CD4-positive, alpha-beta T cell treated with Interleukin-17A for 1 hour (primary cell): ENCODE measurements at places on chromosomes 13 and 19.

DNA sequence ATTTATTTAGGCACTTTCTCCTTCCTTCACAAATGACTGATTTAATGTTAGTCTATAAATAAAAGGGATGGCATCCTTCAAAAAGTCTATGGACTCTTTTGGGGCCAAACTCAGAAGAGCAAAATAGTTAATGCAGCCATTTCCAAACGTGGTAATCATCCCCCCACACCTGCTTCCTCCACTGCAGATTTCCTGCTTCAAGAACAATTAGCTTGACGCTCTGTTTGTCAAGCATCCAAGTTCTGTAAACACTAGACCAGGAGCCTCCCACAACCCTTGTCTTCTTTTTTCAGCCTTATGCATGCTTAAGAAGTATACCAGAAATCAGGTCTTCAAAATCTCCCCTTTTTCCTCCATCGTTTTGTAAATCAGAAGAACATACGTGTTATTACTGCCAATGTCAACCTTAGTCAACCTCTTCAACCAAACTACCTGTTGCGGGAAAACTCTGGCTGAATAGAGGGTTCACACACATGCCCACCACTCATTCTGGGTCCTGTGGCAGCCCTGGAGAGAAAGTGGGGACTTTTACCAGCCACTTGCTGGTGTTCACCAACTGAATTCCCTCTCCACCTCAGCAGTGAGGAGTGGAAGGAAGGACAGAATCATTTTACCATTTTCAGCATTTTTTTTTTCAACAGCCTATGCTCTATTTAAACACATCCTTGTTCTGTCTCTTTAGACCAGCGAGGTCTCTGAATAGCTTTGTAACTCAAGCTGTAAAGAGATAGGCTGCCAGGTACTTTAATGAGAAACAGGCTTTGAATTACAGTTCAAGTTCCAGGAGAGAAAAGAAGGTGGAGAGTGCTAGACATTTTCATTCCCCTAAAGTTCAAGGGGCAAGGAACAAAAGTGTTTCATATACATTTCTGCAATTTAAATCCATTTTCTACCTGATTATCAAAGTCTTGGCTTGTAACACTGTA is 39.1 kb downstream of the EFNB2 start:
- no peak for DNase-seq

DNA sequence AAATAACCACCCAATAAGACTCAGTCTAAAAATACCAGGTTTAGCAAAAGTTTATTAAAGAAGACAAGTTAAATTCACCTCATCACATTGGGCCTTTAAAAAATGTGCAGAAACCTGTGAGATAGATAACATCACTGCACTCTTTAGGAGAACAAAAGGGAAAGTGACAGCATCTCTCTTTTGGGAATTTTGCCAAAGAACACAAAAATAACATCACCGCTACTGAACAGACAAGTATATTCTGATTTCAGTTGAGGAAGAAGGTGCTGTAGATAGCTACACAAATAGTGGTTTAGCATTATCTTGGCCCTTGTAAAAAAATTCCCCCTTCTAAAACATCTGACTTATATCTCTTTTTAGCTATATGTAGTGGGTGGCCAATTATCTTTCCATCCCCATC is 244.7 kb downstream of the VWA8 start:
- no peak for DNase-seq

GRCh38 chr19:39670998-39671397 is 15.3 kb downstream of the LGALS16 start:
- DNase-seq = no peak

DNA sequence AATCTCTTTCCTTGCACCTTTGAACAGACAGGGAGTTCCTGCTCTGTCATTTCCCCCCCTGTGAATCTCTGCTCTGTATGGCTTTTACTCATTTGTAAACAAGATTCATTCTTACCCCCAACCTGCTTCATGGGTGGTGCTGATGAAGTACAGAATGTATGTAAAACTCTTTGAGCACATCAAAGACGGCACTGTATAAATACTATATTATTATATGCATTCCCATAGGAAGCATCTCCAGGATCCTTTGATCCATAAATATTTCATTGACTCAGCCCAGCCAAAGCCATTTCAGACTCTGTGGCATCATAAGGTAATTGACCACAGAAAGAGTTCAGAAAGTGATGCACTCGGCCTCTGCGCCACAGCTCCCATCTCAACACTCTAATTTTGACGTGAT is 208.7 kb downstream of the EFNB2 start:
- no peak for DNase-seq

- DNase-seq = no peak
Measured at GRCh38 chr19:40322951-40323615, 25.1 kb downstream of the C19orf47 start.

GRCh38 chr13:85724546-85725432 is 74.4 kb downstream of the SLITRK6 start:
- no peak for DNase-seq

DNA sequence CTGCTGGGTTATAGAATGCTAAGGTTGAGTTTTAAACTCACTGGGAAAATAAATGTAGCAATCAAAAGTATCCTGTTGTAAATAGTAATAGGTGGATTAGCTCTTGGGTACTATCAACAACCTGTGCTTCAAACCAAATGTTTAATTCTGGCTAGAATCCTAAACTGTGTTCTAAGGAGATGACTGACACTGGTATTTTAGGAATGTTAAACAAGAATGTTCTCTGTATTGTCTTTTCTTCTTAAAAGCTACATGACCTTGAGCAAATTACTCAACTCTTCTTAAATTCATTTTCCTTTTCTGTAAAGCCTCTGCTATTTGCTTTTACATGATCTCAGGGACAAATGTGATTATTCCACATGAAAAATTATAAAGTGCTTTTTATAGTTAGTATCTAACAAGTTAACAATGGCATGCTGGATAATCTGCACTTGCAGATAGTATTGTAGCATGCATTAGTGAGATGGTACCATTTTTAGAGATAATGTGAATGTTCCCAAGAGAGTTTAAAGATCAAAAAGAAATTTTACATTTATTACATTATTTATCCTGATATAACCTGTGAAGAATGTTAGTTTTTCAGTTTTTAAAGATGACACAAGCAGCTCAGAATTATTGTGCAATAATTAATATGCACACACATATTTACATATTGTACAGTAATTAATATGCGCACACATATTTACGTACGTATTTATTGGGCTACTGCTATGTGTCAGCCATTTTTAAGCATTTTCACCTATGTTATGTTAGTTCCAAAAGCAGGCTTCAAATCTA is 13.6 kb upstream of the EPSTI1 start:
- no peak for DNase-seq

- no peak for DNase-seq
Measured at GRCh38 chr19:40831502-40832430, 18.5 kb downstream of the CYP2A6 start.

- DNase-seq = no peak
Measured at GRCh38 chr13:44422755-44423643, 49.4 kb downstream of the SERP2 start.

GRCh38 chr13:46170687-46171086 is 11.3 kb downstream of the LCP1 start:
- peak; percentile 69 for DNase-seq

- DNase-seq = no peak
Measured at GRCh38 chr13:98265692-98266551, 88.9 kb upstream of the RNF113B start.

- no peak for DNase-seq
Measured at GRCh38 chr13:91148098-91148497, 199.4 kb upstream of the MIR17HG start.

GRCh38 chr13:36965767-36966166 is 33.4 kb downstream of the ALG5 start:
- no peak for DNase-seq

- DNase-seq = no peak
Measured at GRCh38 chr13:43058318-43058674, 34.9 kb downstream of the DNAJC15 start.

DNA sequence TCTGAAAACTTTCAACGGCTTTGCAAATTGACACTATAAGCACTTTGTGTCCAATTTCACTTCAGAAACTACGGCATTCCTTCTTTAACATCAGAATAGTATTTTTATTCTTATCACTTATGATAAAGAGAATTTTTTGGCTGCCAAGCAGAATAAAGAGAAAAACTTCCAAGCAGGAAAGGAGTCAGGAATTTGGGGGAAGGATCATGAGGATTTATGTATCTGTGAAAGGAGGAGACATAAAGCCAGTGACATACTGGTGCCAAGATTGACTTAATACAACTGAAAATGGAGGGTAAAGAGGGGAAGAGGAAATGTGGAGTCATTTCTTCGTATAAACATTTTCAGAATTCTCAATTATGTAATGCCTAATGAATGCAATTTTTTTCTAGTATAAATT is 94.7 kb downstream of the RBM26 start:
- DNase-seq = no peak

GRCh38 chr19:41987141-41987860 is 6.7 kb downstream of the ATP1A3 start:
- no peak for DNase-seq

- no peak for DNase-seq
Measured at GRCh38 chr19:41771410-41771809, 16.1 kb downstream of the CEACAM6 start.

GRCh38 chr13:43333176-43333575 is 309.8 kb downstream of the DNAJC15 start:
- no peak for DNase-seq

DNA sequence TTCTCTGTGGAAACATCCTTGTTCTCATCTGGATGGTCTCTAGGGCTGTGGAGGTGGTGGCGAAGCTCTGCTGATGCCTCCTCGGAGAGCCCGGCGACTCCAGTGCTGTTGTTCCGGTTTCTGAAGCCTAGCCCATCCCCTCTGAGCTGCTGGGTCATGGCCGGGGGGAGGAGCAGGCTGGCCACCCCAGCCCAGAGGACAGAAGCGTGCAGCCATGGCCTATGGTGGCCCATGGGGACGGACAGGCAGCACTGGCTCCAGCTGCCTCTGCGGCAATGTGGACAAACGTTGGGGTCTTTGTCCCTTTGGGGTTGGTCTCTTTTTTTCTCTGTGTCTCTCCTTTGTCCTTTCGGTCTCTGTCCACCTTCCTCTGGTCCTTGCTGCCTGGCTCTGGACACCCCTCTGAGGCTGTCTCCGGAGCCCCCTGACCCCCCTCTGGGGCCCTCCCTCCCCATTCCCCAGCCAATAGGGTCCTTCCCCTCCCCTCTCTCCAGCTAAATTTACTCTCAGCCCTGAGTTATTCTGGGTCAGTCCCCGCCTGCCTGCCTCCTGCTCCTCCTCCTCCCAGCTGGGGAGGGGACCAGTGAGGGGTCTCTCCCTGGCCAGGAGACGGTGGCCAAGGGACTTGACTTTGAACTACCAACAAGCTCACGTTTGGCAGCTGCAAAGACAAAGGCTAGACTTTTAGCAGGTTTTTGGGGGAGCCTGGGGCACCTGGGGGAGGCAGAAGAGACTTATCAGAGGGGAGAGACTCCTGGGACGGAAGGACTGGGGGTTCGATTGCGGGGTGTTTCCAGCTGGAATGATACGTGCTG is at the start of gene HRC:
HRC (minus strand) TSS at position 392 of the 815 bp plus-strand sequence; CDS start at position 233, 159 bp downstream.
- DNase-seq = no peak

DNA sequence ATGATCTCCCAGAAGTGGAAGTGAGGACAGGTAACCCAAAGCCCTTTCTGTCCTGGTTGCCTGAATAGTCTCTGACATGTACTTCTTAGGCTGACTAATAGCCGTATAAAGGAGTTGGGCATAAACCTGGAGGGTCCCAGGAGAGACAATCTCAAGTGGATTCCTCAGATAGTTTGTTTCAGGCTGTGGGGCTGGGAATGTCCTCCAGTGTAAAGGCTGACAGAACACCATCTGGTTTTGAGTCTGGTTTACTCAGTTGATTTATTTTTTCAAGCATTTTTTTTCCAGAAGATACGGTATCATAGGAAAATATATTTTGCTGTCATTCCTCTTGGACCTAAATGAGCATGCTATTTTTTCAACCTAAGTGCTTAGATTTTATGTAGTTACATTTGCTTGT is 15.2 kb downstream of the HTR2A start:
- no peak for DNase-seq

DNA sequence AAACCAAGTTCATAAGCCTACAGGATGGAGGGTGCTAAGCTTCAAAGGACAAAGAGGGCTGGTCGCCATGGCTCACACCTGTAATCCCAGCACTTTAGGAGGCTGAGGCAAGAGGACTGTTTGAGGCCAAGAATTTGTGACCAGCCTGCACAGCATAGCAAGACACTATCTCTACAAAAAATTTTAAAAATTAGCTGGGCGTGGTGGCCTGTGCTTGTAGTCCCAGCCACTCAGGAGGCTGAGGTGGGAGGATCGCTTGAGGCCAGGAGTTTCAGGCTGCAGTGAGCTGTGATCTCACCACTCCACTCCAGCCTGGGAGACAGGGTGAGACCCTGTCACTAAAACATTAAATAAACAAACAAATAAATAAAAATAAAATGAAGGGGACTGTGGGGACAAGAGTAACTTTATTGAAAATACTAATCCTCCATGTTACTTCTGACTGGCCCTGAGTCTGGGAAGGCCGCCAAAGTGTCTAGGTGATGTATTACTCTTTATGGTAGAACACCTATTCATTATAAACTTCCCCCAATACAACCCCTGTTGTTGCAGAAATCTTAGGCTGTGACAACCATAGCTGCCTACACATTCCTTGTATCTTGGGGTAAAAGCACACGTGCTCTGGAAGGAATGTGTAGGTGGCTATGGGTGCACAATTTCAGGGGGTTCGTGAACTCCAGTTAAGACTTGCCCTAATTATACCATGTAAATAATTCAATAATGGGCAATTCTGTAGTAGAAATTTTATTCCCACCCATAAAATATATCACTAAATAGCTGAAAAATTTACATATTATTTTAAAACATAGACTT is 14.6 kb upstream of the URAD start:
- DNase-seq = no peak

DNA sequence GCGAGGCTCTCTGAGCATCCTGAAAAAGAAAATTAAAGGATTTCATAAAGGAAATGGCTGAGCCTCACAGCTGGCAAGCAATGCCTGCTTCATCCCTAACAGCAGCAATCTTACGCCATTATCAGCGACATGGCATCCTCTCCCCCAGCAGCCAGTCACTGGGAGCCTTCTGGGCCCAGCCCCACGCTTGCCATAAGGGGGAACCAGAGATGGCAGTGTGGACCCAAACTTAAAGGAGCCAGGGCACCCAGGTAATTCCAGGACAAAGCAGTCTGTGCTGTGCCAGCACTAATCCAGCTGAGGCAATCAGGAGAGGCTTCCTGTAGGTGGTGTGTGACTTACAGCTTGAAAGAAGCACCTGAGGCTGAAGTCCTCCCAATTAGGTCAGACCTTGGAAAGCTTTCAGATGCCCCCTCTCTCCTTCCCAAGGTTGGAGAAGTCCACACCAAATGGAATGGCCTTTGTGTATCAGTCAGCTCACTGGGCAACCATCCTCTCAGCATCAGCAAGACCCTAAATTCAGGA is 10.3 kb downstream of the VSTM2B start:
- DNase-seq = no peak
